Amygdala (tissue), 56 donors: ENCODE measurements at places on chromosomes 1 and 21.

DNA sequence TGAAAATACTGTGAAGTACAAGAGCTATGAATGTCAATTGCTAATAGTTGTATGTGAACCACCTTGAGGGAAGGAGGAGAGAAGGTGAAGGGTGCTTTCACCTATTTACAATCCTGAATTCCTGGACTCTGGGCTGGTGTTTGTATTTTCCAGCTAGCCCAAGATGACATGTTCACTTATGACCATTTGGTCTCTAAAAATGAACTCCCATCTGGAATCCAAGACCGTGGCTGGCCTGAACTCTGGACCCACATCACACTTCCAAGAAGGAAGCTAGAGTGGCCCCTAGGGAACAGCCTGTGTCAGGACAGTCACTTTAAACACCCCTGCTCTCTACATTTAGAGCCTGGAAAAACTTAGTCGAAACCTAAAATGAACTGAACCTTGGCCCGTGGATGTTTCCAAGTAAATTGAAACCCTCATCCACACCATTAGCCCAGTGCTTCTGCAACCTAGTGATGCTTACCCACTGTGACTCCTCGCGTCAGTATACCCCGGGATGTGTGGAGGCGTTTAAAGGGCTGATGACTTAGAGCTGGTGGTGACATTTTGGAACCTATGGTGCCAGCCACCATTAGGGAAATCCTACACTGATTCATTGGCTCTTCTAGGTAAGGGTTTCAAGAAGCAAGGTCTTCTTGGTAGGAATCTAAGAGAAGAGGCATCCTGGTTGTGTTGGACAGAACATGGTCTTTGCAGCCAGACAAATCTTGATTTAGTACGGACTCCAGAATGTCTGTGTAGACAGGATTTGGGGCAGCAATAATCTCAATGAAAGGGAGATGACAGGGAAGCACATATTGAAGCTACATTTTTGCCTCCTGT, 171.5 kb upstream of the IRF2BP2 start:
- no peak for DNase-seq

DNA sequence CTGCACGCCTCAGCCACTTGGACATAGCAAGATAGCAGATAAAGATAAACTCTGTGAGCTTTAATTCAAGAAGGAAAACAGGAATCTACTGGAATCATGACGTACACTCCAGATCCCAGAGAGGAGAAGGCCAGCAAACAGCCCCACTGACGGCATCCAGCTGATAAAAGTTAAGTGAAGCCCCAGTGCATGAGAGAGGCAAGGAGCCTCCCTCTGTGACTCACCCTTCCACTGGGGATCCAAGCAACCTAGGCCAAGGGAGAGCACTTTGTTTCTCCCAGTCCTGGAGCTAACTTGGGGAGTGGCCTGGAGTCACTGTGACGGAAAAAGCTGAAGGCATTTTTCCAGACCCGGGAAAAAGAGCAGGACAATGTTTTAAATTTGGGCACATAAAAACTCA, 270.0 kb downstream of the AKT3 start:
- no peak for DNase-seq

DNA sequence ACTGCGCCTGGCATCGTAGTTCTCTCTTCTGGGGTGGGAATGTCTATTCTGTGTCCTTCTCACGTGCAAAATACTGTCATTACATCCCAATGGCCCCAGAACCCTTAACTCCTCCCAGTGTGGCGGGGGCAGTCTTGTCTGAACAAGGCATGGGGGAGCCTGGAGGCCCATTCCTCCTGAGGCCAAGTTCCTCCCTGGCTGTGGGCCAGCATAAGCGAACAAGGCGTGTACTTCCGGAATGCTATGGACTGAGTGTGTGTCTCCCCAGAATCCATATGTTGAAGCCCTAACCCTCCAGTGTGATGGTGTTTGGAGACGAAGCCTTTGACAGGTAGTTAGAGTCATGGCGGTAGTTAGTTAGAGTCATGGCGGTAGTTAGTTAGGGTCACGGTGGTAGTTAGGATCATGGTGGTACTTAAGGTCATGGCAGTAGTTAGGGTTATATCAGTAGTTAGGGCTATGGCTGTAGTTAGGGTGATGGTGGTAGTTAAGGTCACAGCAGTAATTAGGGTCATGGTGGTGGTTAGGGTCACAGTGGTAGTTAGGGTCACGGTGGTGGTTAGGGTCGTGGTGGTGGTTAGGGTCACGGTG, 71.0 kb downstream of the PRKCZ start:
- DNase-seq = no peak

- DNase-seq = no peak
These were observed 80.6 kb downstream of the DSCAM start for GRCh38 chr21:40766381-40766780.

GRCh38 chr1:168084396-168085231, 52.1 kb downstream of the GPR161 start:
- no peak for DNase-seq

- DNase-seq = no peak
These were observed 67.3 kb upstream of the KCNJ6 start for GRCh38 chr21:37983336-37984095.

DNA sequence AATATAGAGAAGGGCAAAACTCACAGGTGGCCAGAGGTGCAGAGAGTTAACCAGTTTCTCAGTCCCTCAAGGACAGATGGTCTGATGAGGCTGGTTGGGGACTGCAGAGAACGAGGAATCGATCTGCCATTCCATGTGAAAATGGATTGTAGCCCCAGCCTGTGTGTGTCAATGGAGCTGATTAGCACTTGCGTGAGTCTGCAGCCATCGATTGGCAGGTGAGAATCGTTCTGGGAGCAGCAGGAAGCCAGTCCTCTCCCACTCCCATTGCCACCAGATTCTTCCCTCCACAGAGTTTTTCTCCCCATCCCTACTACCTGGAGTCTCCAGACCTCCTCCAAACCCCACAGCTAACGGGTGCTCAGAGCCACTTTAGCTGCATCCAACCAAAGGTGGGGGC, 18.3 kb upstream of the PSMB2 start:
- no peak for DNase-seq
